ENCODE measurements at places on chromosomes 6 and 20. TPM values are rescaled to one million over a fixed set of nuclear protein-coding genes. Genes with fewer than 3 reads are reported as not detected.

Gene MOG
- not detected for total RNA-seq

Gene KIAA1755
- 0.22 TPM for total RNA-seq

Gene IL17A
- not detected for total RNA-seq

Gene HLA-DRA
- 2.3 TPM for total RNA-seq

Gene TRIM31
- not detected for total RNA-seq

Gene USP49
- total RNA-seq, result 30.7 TPM

Gene ULBP3
- total RNA-seq, result 7.1 TPM

Gene RNF5
- total RNA-seq, result 129 TPM

Gene SERINC3
- 32.9 TPM for total RNA-seq

Gene LRFN2
- total RNA-seq, result not detected

Gene TFAP2A
- total RNA-seq, result 0.39 TPM

Gene MAS1
- total RNA-seq, result not detected

Gene SLC22A2
- not detected for total RNA-seq

DNA sequence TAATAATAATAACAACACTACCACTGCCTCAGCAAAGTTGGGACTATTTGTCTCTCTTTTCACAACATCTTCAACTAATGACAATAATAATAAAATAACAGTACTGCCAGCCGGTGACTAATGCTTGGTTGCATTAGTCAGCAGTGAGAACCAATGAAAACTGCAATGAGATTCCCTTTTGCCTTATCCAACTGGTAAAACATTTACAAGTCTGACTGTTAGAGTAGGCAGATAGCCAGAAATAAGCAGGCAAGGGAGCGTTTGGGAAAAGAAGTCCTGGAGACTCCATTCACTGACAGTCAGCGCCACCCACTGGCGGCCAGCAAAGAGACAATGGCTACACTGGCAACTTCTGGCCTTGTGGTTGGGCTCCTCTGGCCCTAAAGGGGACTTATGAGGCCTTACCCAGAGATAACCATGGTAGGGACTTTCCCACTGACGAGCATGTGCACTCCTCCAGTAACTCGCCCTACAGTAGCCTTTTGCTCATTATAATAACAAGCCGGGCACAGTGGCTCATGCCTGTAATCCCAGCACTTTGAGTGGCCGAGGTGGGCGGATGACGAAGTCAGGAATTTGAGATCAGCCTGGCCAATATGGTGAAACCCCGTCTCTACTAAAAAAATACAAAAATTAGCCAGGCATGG lies 3.4 kb upstream of the NSFL1C start:
- peak; percentile 87 for DNase-seq
- no peak overlapping the region for H3K27ac ChIP-seq
- no peaks in the 10 kb centered on the region for H3K36me3 ChIP-seq

DNA sequence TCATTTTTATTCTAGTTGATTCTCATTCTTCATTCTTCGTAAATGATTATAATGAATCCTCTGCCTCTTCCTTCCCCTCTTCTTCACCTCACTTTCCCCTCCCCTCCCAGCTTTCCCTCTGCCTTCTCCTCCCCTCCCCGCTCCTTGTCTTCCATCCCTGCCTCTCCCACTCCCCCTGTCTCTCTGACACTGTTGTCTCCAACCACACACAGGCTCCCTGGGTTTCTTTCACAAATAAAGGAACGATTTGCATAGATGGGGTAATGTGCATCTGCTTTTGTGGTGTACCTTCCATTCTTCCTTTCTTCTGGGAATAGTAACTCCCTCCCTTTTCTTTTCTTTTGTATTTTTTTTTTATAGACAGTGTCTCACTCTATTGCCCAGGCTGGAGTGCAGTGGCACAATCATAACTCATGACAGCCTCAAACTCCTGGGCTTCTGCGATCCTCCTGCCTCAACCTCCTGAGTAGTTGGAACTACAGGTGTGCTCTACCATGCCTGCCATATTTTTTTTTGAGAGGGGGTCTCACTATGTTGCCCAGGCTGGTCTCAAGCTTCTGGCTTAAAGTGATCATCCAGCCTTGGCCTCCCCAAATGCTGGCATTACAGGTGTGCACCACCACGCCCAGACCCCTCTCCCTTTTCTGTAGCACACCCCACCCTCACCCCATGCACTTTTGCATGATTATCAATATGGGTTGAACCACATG lies 318.6 kb downstream of the PRKN start:
- peaks cover 4% of the 10 kb centered on the region for H3K36me3 ChIP-seq
- H3K4me1 ChIP-seq, result peaks cover 47% of the 10 kb centered on the region
- DNase-seq, result peak; percentile 11
- peak overlapping the region; percentile 85 for H3K27ac ChIP-seq
- no peaks in the 10 kb centered on the region for H3K27me3 ChIP-seq

DNA sequence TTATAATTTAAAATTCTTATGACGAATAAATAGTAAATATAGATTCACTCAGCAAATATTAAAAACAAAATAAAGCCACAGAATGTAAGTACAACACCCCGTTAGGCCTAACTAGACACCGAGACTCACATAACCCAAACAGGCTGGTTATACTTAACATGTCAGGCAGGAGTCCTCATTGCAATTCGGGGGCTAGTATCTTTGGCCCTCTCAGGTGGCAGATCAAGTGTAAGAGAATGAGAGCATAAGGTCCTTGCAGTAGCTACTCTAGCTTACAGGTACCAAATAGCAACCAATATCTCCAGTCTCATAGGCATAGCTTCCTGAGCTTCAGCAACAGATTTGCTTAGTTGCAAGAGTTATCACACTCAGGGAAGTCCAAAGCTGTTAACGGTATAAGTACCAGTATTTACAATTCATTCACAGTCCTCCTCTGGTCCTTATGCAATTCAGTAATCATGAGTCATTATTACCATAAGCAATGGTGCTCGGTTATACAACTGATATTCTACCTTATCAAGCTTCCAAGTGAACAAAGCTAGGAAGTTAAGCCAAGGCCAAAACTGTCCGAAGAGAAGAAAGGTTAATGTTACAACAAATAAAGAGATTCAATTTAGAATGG lies 20.1 kb downstream of the REV3L start:
- H3K27me3 ChIP-seq, result no peaks in the 10 kb centered on the region
- H3K4me3 ChIP-seq, result no peak overlapping the region
- no peaks in the 10 kb centered on the region for H3K36me3 ChIP-seq
- DNase-seq, result no peak

DNA sequence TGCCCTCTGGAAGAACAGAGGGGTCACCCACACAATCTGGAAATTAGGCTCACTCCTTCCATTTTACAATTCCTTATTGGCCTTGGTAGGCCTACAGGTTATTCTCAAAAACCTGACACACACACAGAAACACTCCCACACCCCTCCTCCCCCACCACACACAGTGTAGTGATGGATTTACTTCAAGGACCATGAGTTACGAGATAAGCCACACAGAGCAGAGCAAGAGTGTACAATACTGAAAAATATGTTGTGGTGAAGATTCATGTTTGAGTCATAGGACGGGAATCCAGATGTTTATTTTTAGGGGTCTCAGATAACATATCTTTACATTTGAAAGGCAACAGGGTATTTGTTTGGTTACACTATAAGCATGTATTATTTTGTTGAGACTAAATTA lies 291.9 kb downstream of the PLCB1 start:
- H3K27me3 ChIP-seq, result no peaks in the 10 kb centered on the region
- no peak overlapping the region for H3K27ac ChIP-seq
- no peak for DNase-seq
- H3K4me3 ChIP-seq, result no peak overlapping the region
- H3K36me3 ChIP-seq, result no peaks in the 10 kb centered on the region

GRCh38 chr6:164208371-164208770 lies 793.9 kb downstream of the QKI start:
- no peaks in the 10 kb centered on the region for H3K36me3 ChIP-seq
- H3K27ac ChIP-seq, result no peak overlapping the region
- no peaks in the 10 kb centered on the region for H3K27me3 ChIP-seq
- DNase-seq, result no peak

DNA sequence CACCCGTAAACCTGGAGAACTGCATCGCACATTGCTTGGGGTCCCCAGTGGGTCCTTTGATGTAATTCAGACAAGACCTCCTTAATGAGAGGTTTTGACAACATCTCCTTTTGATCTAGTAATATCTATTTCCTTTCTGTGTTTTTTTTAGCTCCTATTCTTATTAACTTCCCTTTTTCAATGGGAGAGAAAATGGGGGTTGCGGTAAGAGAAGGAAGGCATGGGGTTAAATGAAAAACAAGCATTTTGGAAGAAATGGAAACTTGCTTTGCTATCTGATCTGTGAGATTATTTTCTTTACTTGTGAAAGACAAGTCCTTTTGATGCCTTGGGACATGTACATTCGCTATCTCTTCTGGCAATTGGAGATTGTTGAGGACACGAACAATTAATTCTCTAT lies 418.6 kb upstream of the MAN1A1 start:
- no peak for DNase-seq
- H3K4me1 ChIP-seq, result no peaks in the 10 kb centered on the region
- no peak overlapping the region for H3K27ac ChIP-seq
- no peak overlapping the region for H3K4me3 ChIP-seq
- no peaks in the 10 kb centered on the region for H3K36me3 ChIP-seq

GRCh38 chr6:118163542-118163941 lies 256.5 kb downstream of the SLC35F1 start:
- H3K27me3 ChIP-seq, result no peaks in the 10 kb centered on the region
- H3K4me1 ChIP-seq, result peaks cover 7% of the 10 kb centered on the region
- H3K27ac ChIP-seq, result no peak overlapping the region

DNA sequence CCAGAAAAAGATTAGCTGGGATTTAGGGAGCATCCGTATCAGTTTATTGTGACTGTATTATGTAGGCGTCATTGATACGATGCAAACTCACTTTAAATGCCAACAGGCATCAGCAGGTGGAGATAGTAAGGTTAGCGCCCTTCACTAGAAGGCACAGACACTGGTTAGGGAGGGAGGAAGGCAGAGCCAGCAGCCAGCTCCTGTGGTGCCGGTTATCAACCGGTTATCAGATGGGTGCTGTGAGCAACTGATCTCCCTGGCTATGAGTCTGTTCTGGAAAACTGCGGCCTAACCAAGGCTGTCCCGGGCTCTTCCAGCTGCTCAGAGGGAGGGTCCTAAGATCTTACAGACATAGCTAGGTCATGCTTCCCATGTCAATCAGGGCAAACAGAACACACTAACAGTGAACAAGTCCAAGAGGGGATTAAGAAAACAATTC lies 47.5 kb upstream of the CD93 start:
- DNase-seq, result no peak
- no peaks in the 10 kb centered on the region for H3K27me3 ChIP-seq
- no peak overlapping the region for H3K4me3 ChIP-seq
- no peak overlapping the region for H3K27ac ChIP-seq
- H3K4me1 ChIP-seq, result peaks cover 4% of the 10 kb centered on the region

- H3K4me1 ChIP-seq, result peaks cover 12% of the 10 kb centered on the region
- no peaks in the 10 kb centered on the region for H3K36me3 ChIP-seq
- no peaks in the 10 kb centered on the region for H3K27me3 ChIP-seq
- no peak for DNase-seq
- no peak overlapping the region for H3K4me3 ChIP-seq
These were observed 4.5 kb upstream of the SPDEF start for GRCh38 chr6:34560366-34561226.

DNA sequence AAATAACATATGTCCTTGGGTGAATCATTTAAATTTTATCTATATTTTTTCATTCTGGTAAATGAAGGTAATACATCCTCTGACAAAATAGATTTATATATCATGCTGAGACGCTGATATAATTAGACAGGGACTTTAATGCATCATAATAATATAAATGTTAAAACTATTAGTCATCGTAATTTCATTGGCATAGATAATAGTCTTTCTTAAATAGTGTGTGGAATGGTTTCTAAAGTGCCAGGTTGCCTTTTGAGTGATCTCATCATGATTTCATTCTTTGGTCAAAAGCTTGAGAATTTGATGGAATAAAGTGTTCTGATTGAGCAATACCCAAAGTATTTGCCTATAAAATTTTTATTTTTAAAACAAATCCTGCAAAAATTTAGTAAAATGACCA lies 43.2 kb upstream of the BMP5 start:
- DNase-seq, result no peak
- no peaks in the 10 kb centered on the region for H3K27me3 ChIP-seq
- no peak overlapping the region for H3K27ac ChIP-seq
- H3K4me1 ChIP-seq, result no peaks in the 10 kb centered on the region
- no peaks in the 10 kb centered on the region for H3K36me3 ChIP-seq

GRCh38 chr6:33428224-33428965 lies 8.5 kb downstream of the SYNGAP1 start:
- H3K4me1 ChIP-seq, result peaks cover 61% of the 10 kb centered on the region
- peak overlapping the region; percentile 77 for H3K4me3 ChIP-seq
- H3K27me3 ChIP-seq, result no peaks in the 10 kb centered on the region

DNA sequence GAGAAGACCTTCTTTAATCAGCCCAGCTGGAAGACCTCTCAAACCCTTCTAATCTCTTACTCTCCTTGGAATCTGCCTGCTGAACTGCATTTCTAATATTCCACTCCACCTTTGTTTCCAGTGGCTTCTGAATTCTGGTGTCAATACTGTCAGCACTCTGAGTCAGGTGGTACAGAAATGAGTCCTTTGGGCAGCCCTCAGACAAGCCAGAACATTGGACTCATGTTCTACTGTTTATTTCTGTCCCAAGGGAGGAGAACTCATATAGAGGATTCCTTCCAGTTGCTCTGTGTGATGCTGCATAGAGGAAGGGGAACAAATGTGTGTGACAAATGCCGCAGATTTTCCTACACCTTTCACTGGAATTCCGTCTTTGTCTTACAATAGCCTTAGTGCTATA lies 114.8 kb downstream of the PHF3 start:
- DNase-seq, result no peak
- H3K36me3 ChIP-seq, result no peaks in the 10 kb centered on the region
- no peaks in the 10 kb centered on the region for H3K27me3 ChIP-seq
- H3K4me3 ChIP-seq, result no peak overlapping the region
- no peaks in the 10 kb centered on the region for H3K4me1 ChIP-seq
- no peak overlapping the region for H3K27ac ChIP-seq

DNA sequence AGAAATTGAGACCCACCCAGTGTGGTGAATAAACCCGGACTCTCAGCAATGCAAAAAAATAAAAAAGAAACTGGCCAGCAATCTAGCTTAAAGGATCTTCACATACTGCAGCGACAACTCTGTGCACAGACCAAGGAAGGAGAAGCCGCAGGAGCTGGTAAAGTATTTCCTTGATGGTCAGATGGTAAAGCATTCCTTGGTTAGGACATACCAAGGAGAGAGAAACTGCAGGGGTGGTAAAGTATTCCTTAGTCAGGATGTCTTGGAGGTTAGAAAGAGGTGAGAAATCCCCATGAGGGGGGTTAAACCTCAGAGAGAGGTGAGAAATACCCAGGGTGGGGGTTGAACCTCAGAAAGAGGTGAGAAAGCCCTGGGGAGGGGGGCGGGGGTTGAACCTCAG lies 86.8 kb downstream of the PLG start:
- H3K27ac ChIP-seq, result no peak overlapping the region
- H3K36me3 ChIP-seq, result no peaks in the 10 kb centered on the region
- no peak for DNase-seq
- no peaks in the 10 kb centered on the region for H3K4me1 ChIP-seq
- no peak overlapping the region for H3K4me3 ChIP-seq

GRCh38 chr6:10526156-10526555 lies 5.0 kb downstream of the GCNT2 start:
- DNase-seq, result no peak
- no peak overlapping the region for H3K4me3 ChIP-seq
- H3K27me3 ChIP-seq, result no peaks in the 10 kb centered on the region
- H3K4me1 ChIP-seq, result peaks cover 22% of the 10 kb centered on the region
- H3K36me3 ChIP-seq, result no peaks in the 10 kb centered on the region

GRCh38 chr6:163950159-163950558 lies 535.6 kb downstream of the QKI start:
- DNase-seq, result no peak
- H3K27me3 ChIP-seq, result no peaks in the 10 kb centered on the region

Data from neural progenitor cell (in vitro differentiated cells).